Choroid plexus epithelial cell (primary cell): ENCODE measurements at places on chromosomes 1 and 21.

DNA sequence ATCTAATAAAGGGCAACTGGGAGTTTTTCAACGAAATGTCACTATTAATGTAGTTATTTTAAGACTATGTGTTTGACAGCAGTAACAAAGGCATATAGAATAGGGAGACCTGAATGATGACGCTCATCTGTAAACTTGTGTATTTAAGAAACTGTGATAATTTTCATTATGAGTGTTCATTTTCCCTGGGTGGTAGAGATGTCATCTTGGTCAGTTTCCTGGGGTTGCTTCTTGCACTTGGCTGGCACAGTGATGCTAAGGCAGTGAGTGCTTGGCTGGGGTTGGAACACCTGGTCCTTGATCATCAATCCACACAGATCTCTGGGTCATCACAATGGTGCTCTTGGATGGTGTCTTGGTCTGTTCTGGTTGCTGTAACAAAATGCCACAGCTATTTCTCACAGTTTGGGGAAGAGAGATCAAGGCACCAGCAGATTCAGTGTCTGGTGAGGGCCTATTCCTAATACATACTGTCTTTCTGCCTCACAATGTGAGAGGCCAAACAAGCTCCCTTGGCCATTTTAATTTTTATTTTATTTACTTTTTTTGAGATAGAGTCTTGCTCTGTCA lies 7.9 kb upstream of the SMYD2 start:
- no peak for DNase-seq

- no peak for DNase-seq
These were observed 151.7 kb upstream of the HMGB4 start for GRCh38 chr1:33712186-33712585.

GRCh38 chr1:184672013-184672726 lies 82.5 kb downstream of the EDEM3 start:
- DNase-seq, result no peak

DNA sequence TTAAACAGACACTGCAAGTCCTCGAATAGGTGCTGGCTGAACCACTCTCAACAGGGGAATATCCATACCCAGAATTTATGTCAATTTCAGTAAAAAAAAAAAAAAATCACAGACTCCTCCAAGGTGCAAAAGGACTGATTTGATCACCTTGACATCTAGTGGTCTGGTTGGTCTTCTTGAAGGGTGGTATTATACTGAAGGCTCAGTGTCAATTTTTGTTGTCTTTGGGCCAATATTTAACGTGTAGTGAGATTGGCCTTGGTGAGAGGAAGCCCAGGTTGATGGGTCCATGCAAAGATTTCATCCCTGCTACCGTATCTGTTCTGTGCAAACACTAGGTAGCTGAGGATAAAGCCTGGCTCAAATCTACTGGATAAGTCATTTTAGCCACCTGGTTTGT lies 4.0 kb upstream of the GBP5 start:
- no peak for DNase-seq

DNA sequence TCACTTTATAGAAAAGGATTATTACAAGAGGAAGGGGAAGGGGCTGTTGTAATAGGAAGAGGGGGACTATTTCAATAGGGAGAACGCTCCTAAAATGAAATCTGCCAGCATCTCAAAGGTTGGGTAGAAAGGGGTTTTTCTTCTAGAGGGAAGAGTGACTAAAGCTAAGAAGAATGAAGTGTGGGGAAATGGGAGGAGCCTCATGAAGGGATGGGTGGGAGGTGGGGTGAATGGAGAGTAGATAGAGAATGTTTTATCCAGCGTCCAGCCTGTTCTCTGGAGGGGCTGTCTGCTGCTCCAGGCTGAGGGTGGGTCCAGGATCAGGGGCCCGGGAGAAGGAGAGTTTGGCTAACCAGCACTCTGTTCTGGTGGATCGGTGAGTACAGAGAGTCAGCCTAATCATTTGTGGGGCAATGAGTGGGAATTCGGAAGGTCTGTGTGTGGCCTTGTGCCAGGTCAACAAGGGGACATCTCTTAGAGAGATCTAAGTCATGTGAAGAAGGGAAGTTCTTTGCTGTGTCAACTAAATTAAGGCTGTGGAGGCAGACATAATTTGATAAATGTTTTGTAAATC lies 25.2 kb downstream of the VN1R5 start:
- DNase-seq, result peak; percentile 22

DNA sequence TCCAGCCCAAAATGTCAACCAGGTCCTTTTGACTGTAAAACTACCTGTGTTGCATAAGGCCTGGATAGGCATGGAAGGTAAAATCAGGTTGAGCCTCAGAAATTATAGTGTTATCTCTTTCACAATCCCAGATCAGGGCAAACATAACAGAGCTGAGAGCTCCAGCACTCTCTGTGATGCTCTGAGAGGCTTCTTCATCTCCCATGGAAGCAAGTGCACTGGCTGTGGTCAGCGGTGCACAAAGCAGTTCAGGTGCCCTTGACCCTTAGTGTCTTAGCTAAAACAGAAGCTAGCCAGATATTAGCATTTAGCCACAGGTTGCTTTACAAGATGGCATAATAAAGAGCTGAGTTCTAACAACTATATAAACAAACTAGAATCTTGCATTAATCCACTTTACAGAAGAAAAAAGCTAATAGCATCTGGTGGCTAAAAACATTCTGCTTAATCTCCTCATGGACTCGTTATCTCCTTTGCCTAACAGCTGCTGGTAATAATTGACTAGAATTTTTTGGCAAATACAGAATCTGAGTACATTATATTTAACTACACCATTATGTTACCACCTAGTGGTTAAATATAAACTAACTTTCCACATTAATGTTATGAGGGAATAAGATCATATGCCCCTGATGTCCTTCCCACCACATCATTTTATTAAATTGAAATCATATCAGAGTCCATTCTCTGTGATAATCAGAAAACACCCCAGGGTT lies 25.6 kb upstream of the POGK start:
- DNase-seq, result no peak

DNA sequence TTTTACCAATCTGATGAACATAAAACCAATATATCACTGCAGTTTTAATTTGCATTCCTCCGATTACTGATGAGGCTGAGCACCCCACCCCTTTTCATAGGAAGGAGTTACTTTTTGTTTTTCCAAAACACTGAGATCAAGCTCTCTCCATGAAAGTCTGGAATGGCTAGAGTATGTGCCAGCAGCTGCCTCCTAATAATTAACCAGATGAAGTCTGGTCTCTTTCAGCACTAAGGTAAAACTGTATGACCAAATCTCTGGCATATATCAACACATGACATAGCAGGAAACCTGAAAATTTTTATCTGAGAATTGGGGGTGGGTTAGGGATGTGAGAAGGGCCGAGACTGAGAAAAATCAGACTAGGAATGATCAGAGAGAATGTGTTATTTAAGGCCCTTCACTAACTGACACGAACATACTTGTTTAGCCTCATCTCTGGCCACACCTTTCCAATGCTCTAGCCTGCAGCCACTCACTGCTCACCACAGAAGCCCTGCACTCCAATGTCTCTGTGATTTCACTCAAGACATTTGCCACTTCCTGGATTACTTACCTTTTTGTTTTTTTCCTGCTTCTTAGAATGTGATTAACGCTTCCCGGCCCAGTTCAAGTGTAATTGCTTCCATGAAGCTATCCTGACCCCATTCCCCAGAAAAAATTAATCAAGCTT lies 34.7 kb downstream of the WASF2 start:
- DNase-seq, result no peak

- DNase-seq, result no peak
These were observed 6.3 kb downstream of the JMJD4 start for GRCh38 chr1:227728892-227729143.

GRCh38 chr1:89088572-89088971 lies 23.6 kb upstream of the GBP1 start:
- DNase-seq, result no peak

DNA sequence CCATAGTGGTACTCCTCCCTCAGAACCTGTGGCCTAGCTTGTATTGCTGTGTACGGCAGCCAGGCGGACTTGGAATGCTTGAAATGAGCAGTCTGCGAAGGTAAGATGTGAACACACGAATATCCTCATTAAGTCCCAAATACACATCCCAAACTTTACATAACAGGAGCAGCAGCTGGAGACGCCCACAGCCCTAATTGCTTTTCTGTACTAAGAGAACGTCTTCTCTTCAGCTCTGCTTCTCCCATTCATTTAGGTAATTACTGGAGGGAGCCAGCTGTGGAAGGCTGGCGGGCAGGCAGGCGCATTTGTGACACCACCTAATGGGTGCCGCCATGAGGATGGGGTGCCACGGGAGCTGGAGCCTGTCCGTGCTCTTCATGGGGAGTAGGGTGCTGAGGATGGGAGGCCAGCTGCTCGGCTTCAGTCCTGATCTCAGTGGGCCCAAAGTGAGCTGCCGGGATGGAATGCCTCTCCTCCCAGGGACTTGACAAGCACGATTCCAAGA lies 66.6 kb upstream of the POU3F1 start:
- no peak for DNase-seq

DNA sequence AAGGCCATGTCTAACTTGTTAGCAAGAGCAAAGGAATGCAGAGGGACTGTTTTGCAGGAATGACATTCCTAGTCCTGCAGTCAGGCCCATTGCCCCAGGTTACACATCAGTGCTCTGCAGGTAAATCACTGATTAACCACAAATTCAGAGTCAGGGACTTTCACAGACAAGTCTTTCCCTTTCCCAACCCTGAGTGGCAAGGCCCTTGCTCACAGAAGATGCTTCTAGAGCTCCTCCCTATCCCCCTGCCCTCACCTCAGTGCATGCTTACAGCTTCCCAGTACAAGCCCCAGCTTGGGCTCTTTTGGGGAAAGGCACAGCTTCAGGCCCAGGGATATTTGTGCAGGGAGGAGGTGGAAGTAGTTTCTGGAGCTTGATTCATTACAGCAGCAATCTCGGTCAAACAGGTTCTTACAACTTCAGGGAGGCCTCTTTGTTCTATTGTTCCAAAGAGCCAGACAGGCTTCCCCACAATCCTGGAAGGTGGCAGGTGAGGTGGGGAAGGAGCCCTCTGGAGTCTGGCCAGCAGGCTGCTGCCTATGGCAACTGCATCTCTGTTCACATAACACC lies 53.9 kb downstream of the CASQ2 start:
- DNase-seq, result no peak

DNA sequence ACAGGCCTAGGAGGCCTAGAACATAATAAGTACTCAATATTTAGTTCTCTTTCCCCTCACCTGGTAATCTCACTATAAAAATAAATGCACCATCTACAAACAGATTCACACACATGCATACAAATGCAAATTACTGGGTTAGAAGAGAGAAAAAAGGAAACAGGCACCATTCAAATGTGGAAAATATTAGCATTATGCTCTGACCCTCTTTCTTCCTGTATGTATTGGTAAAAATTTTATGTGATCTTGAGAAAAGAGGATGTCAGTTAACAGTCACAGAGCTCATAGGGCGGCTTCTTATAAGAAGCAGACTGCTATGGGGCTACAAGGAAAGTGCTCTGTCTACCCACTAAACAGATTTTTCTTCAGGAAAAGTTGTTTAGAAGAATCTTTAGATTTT lies 565.4 kb downstream of the LMO4 start:
- DNase-seq, result no peak

DNA sequence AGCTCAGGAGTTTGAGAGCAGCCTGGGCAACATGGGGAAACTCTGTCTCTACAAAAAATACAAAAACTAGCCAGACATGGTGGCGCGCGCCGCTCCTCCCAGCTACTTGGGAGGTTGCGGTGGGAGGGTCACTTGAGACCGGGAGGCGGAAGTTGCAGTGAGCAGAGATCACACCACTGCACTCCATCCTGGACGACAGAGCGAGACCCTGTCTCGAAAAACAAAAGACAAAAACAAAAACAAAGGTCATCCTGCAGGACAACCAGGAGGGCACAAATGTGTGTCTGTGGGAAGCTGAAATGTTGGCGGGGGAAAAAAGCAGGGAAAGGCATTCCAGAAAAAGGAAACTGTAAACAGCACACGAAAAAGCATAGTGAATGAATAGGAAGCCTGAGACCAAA lies 104.1 kb upstream of the HNRNPU start:
- DNase-seq, result no peak

DNA sequence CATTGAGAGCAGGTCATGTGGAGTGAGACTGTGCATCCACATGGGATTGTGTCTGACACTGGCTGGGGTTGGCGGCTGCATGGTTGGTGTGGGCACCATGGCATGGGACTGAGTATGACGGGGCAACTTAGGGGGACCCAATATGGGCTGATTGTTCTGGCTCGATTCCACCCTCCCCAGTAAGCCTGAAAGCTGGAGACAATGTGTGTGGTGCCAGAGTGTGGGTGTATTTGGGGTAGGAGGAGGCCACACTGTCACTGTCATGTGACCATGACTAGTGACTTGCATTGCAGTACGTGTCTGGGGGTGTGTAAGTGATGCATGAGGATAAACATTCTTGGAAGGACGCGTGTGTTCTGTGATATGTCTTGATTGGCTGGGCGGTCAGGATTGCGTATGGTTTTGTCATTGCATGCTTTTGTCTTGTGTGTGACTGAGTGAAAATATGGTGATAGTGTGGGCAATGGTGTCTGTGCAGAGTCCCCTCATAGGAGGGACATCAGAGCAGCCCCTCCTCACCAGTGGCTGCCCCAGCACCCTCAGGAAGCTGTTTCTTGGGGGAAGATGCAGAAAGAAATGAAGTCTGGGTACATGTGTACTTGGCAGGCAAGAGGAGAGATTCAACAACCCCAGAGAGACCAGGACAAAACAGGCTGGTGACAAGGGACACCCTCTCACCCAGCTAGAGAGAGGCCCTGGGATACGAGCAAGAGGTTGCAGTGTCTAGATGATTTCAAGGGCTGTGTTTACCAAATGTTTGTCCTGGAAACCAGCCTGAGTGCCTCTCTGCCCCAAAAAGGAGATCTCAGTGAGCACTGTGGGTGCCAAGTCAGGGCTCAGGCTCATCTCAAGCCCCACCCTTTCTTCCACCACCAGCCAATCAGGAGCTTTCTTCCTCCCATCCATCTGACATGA lies 36.3 kb downstream of the SDC3 start:
- no peak for DNase-seq

- no peak for DNase-seq
These were observed 25.0 kb downstream of the RNU5D-1 start for GRCh38 chr1:44705938-44706337.

- no peak for DNase-seq
These were observed 173.9 kb upstream of the IVNS1ABP start for GRCh38 chr1:185490924-185491323.
